CD4-positive, alpha-beta T cell treated with Interleukin-12 subunit alpha and Interleukin-12 subunit beta, for 1 hour (primary cell): ENCODE measurements at places on chromosomes 2 and 18.

- peak; percentile 47 for DNase-seq
Measured at GRCh38 chr2:70085711-70086277, 1.5 kb upstream of the PCBP1 start.

DNA sequence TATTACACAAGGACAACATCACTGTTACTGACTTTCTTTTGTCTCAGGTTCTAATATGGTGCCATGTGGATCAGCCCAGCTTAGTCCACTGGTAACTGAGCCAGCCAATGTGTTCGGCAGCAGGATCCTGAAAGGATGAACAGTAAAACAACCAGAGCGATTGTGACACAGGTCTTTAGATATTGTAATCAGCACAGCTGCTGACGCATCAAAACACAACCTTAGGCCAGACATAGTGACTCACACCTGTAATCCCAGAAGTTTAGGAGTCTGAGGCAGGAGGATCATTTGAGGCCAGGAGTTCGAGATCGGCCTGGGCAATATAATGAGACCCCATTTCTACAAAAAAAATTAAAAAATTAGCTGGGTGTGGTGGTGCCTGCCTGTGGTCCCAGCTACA, 183.4 kb upstream of the CDH20 start:
- DNase-seq, result no peak

DNA sequence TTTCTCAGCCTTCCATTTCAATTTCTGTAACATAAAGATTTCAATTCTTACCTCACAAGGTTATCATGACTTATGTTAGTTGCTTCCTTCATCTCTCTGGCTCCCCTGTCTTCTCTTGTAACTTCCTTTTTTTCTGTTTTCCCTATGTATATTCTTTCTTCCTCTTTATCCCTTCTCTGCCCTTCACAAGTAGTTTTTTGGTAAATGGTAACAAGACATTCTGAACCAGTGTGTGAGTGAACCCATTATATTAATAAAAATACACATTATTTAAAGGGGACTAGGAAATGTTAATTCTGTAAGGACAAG, 8.4 kb downstream of the ACSL3 start:
- DNase-seq, result no peak

DNA sequence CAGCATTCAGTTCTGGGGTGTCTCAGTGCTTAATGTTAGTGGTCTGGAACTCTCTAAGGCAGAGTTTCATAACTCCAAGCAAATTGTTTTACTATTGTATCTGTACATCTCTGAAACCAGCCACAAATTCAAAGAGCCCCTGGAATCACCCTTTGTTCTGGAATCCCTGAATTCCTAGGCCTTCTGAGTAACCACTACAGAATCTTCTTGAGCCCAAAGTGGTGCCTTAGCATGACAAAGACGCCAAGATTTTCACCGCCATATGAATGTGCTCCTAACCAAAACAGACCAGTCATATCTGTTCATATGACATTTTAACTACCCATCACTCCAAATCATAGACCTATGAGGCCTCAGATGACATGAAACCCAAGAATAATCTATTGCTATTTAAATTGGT, 668.1 kb downstream of the EPHA4 start:
- DNase-seq, result no peak

GRCh38 chr2:176832086-176832485, 380.5 kb upstream of the HNRNPA3 start:
- DNase-seq, result no peak

GRCh38 chr2:159562248-159562647, 54.1 kb downstream of the BAZ2B start:
- DNase-seq, result no peak

DNA sequence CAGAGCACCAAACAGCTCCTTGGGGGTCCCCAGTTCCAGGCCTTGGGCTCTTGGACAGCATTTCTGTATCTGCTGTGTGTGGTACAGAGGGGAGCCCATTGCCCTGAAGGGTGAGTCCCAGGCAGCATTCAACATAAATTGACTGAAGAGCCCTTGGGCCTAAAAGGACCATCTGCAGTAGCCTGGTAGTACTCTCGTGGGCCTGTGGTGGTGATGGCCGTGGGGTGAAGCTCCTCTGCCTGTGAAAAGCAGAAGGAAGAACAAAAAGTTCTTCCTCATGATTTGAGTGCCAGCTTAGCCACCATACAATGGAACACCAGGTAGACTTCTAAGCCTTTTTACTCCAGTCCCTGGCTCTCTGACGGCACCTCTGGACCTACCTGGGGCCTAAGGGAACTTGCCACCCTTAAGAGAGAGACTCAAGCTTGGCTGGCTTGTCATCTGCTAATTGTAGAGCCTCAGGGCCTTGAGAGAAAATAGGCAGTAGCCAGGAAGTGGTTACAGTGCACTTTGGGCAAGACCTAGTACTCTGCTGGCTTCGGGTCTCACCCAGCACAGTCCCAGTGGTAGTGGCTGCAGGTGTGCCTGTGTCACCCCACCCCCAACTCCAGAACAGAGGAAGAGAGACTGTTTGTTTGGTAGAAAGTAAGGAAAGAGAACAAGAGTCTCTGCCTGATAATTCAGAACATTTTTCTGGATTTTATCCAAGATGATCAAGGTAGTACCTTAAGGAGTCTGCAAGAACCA, 84.6 kb upstream of the CERS6 start:
- DNase-seq, result no peak

- DNase-seq, result no peak
Measured at GRCh38 chr2:71889759-71890684, 257.6 kb downstream of the CYP26B1 start.

DNA sequence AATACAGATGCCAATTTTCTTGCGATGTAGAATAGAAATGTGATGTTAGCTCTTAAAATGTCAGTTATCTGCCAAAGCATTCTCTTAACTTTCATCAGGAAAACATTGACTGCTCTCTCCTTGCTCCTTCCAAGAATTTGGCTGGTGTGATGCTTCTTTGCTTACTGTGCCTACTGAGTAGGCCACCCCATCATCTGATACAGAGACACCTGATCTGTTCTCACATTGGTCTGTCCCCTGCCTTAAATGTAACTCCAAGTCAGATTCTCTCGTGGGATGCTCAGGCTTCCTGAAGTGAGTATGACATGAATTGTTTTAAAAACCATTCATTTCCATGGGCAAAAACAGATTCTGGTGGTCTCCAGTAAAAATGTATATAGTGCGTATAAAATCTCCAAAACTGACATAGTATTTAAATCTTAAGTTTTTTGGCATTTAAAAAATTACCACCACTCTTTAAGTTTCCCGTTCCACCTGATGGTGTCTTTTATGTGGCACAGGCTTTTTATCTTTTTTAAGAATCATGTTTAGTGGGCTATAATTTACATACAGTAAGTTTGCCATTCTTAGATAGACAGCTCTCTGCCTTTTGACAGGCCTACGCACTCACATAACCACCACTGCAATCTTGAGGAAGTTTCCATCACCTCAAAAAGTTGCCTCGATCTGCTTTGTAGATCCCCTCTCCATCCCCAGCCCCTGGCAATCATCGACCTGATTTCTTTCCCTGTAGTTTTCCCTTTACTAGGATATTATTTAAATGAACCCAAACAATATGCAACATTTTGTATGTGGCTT, 36.6 kb downstream of the UBE2F start:
- DNase-seq, result no peak

GRCh38 chr2:215218587-215219577, 80.5 kb upstream of the ABCA12 start:
- no peak for DNase-seq

DNA sequence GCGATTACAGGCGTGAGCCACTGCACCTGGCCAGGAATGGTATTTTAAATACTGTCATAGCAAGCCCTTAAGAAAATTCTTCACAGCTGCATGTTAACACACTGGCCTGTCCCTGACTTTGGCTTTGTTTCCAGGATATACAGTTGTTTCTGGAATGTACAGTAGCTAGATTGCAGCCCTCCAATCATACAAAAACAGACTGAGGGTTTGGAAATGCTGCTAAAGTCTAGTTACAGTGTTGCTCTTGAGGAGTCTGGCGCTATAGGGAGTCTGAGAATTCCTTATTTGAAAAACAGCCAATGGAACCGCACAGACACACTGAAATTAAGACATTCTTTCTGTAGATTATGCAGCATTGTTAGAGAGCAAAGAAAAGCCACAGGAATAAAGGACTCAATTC, 37.7 kb downstream of the STON1 start:
- DNase-seq, result no peak

DNA sequence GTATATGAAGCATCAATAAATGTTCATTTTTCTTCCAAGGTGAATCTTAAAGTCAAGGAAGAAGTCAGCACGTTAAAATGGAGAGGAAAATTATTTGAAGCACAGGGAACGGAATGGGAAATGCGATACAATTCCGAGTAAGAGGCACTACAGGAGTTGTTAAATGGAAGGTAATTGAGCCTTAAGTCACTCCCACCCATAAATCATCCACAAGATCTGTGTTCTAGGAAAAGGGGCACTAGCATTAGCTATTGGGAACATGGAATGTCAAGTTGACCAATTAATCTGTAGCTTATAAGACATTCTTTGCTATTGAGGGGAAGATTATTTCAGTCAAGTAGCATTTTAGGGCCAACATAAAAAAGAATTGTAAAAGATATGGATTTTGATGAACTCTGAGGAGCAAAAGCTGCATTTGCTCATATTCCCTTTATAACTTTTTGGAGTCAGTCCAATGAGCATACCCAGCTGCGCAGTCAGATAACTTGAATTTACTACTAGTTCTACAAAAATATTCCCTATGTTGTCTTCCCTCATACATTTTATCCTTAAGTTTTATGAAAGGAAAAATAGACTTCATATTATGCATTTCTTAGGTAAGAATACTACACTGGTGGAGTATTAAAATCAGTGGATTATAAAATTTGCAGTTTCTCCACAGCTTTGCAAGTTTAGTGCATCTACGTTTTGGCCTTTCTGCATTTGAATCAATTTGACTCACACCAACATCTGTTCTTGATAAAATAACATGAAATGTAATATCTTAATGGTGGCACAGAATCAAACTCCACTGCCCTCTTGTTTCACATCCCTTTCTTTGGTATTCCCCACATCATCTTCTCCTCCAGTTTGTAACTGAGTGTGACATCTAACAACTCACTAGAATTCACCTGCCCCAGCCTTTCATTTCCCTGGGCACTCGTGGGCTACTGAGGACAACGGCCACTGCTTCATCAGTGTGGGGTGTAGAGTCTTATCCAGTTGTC, 95.6 kb downstream of the SP3 start:
- no peak for DNase-seq

DNA sequence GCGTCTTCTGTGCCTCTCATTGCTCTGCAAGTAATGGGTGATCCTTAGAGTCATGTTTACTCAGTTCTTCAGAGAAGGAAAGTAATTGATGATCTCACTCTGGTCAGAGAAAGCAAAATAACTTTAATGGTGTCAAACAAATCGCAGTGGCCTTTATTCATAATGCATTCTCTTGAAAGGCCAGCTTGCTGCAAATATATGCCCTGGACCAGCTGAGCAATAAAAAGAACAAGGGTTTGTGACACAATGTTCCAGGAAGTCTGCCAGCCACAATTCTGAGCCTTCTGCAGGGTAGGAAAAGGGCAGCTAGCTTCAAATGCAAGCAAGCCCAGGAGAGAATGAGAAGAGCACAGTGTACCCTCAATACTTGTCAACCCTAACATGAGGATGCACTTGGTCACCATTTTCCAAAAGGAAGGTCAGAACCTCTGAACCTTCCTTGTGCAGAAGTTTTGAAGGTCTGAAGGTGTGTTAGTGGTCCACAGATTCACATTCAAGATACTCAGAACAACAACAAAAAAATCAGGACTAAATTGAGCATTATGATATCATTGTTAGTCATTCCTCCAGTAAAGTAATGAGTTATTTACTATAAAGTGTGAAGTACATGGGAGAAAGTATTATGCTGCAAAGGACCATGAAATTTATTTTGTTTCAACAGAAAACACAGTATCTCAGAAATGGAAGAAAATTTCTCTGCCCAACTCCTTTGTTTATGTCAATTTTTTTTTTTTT, 355.6 kb downstream of the PAX3 start:
- no peak for DNase-seq

DNA sequence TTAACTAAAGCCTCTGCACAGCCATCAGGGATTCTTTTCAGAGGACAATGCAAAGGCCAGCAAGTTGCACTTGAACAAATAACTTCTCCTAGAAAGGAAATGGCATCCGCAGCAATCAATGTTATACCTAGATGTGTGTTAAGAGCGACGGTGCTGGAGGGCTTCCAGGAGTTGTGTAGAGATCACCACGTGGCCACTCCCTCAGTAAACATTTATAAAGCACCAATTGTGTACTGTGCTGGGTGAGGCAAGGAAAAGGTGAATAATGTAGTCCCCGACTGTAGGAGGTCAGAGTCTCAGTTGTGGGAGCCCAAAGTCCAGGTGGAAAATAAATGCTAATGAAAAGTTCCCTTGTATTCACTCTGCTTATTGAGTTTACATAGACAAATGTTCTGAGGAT, 135.0 kb downstream of the ALK start:
- no peak for DNase-seq

DNA sequence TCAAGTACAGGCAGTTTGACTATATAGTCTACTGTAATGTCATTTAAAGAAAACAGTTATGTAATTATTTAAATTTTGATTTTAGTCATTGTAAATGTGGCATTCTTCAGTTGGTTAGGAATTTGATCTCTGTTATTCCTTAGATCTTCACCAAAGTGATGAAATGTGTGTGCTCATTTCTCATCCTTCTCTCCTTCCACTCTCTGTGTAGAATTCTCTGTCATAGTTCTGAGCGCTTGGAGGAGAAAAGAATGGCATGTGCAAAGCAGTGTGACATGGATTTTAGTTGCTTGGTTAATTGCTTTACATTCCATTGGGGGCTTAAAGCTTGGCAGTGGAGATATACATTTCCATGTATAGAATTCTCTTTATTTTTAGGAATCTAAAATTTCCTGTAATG, 14.8 kb downstream of the PIK3C3 start:
- no peak for DNase-seq

DNA sequence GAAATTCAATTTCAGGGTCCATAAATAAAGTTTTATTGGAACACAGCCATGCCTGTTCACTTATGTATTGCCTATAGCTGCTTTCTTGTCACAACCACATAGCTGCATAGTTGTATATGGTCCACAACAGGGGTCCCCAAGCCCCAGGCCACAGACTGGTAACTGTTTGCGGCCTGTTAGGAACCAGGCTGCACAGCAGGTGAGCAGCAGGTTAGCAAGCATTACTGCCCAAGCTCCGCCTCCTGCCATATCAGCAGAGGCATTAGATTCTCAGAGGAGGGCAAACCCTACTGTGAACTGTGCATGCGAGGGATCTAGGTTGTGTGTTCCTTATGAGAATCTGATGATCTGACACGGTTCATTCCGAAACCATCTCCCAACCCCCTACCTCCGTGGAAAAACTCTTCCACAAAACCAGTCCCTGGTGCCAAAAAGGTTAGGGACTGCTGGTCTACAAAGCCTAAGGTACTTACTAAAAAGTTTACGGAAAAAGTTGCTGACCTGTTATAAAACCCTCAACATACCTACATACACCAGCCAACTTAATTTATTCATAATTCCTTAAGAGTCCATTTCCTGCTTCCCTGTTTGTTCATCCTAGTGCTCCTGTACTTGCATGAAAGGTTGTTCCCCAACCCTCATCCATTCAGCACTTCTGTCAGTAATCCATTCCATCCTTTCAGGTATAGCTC, 40.1 kb downstream of the NDUFAF7 start:
- no peak for DNase-seq
